ENCODE measurements at places on chromosomes 13 and 19. TPM values are rescaled to one million over a fixed set of nuclear protein-coding genes. Genes with fewer than 3 reads are reported as not detected.
A peak's percentile ranks its signal among the peaks of the same experiment; 100 is the strongest.

CEACAM21 gene
- 77.8 TPM for total RNA-seq

ZNF534 gene
- not detected for total RNA-seq

SLC10A2 gene
- total RNA-seq, result not detected

ZNF223 gene
- total RNA-seq, result 0.50 TPM

- DNase-seq, result no peak
These were observed 11.6 kb upstream of the ZNF835 start for GRCh38 chr19:56683116-56683515.

DNA sequence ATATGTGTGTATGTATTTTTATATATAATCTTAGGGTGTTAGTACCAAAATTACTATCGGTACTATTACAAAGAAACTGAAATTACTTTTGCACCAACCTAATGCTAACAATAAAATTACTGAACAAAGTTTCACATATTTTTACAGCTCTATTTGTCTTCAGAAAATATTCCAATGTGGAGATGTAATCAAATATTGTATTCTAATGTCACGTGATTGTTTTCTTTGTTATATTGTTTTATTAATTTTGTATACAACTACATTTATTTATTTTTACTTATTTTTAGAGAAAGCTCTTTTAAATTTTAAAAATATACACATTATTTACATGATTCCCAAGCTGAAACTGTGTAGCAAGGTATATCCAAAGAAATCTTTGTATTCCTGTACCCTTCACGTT lies 227.1 kb upstream of the KLF12 start:
- no peak for DNase-seq

- DNase-seq, result peak; percentile 40
These were observed 1.3 kb downstream of the SLC25A42 start for GRCh38 chr19:19064811-19065745.
